ENCODE measurements at places on chromosomes 2 and 18.
A peak's percentile ranks its signal among the peaks of the same experiment; 100 is the strongest.

DNA sequence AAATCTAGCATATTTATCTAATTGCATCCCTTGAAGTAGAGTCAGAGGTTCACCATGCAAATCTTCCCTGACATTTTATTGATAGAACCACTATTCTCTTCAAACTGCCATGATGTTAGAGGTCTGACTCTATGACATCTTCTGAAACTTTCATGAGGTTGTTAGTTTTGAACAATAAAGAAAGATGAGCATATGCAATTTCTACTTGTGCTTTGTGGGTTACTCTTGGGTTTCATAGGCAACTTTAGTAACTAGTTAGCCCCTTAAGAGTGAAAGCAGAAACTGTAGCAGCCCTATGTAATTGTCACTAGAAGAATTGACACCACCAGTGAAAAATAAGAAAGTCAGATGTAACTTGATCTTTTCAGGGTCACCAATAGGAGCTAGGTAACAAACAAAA lies 53.1 kb upstream of the ZEB2 start:
- DNase-seq: no peak

DNA sequence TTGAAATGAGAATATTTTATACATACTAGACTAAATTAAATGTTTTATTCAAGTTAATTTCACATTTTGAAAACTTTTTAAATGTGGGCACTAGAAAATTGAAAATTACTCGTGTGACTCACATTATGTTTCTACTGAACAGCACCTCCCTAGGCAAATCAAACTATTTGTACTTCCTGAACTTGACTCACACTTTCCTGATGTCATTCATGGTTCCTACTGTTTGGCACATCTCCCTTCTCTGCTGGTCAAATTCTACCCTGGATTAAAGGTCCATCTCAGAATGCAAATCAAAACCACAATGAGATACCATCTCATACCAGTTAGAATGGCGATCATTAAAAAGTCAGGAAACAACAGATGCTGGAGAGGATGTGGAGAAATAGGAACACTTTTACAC lies 16.7 kb downstream of the LHCGR start:
- no peak for DNase-seq

DNA sequence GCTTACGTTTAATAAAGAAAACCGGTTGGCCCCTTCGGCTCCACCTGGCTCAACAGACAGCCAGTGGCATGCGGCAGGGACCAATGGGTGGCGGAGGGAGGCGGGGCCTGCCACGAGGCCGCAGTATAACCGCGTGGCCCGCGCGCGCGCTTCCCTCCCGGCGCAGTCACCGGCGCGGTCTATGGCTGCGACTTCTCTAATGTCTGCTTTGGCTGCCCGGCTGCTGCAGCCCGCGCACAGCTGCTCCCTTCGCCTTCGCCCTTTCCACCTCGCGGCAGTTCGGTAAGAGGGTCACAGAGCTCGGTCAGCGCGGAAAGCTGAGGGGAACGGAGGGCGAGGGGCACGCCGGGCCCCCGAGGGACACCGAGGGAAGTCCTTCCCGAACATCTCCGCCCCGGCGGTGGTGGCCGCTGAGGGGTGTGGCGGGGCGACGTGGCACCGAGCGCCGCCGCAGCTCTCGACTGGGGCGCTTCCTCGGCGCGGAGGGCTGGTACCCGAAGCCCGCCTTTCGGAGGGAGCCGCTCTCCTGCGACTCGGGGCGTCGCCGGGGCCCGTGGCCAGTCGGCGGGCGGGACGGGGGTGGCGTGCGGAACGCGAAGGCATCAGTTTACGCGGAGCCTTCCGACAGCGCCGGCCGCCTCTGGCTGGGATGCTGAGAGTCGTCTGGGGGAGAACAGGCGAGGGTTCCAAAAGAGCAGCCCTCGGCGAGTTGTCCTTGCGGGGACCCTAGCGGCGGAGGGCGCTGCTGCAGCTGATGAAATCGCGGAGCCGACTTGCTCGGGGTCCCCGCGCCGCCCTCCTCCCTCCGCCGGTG lies at the start of gene MTHFD2:
MTHFD2 (plus strand) TSS at position 155 of the 814 bp plus-strand sequence; CDS start at position 182, 27 bp downstream.
- peak; percentile 96 for DNase-seq

DNA sequence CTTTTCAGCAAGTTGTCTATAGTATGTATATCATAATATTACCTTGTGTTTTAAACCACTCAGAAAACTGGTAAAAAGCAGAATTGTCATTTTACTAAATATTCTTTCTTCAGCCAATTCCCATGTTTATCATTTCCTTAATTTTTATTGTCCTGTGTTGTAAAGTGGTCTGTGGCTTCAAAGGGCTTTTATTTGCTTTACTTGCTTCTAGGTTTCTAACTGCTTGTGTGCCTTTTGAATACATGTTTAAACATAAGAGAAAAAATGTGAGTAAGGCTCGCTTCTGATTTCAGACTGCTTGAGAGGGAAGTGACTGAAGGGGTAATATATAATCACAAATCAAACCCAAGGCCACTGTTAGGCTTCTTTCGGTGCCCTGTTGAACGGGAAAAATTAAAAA lies 407.5 kb upstream of the NRP2 start:
- DNase-seq: no peak

DNA sequence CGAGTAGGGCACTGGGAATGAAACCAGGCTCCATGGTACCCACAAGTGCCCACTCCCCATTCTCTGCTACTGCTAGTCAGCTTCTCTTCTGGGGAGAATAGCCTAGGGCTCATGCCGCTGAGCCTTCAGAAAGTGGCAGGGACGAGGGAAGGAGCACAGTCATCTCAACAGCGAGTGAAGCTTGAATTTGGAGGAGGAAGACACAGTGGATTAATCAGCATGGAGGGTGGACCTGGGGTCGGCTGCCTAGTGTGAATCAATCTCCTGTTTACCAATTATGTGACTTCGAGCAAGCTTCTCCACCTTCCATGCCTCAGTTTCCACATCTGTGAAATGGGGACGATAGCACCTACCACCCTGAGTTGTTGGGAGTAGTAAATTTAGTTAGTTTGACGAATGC lies 157.0 kb downstream of the SEPTIN10 start:
- no peak for DNase-seq

GRCh38 chr2:74232426-74232825 lies 34.0 kb downstream of the MTHFD2 start:
- DNase-seq: no peak

- DNase-seq: no peak
Observed at GRCh38 chr2:7523481-7524120, 606.4 kb downstream of the RNF144A start.

DNA sequence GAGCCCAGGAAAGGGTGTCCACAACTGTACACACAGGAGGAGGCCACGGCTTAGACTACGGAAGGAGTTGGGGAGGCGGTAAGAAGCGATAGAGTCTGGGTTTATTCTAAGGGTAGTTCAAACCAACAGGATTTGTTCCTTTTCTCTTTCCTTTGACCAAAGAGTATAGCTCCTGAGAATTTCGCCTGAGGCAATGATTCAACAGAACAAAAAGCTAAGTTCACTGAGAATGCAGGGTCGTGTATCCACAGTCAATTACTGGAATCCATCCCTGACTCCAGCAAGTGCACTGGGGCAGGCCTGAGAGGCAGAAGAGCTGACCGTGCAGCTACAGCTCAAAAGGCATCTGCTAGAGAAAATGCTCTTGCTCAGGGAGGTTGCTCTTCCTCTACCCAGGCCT lies 140.9 kb downstream of the TFCP2L1 start:
- no peak for DNase-seq

DNA sequence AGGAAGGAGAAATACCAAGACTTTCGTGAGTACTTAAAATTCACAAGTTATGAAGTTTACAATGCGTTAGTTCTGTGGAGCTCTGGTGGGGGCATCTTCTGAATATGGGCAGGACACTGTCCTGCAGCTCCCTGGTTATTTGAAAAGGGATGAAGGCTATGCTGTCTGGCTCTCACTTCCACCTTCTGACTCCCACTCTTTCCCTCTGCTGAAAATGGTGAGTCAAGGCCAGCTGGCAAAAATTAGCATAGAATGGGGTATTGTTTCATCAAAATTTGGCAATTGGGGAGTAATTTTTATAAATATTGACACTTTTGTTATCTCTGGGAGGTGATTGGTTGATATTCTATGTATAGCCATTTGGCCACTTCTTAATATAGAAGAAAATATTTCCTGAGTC lies 177.4 kb downstream of the PARD3B start:
- DNase-seq: no peak

DNA sequence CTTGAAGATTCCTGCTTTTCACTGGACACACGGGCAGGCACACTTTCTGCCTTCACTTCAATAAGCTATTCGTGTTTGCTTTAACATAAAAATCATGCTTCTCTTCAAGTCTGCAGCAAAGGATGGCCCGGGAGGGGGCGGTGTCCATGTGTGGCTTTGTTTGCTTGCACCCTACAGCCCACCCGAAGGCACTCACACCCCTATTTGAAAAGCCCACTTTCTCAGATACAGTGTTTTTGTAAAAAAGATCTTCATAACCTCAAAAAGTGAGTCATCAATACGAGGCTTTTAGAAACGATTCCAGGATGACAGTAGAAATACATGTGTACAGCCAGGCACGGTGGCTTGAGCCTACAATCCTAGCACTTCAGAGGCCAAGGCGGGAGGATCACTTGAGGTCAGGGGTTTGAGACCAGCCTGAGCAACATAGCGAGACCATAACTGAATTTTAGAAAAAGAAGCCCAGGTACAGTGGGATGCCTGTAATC lies 36.5 kb upstream of the HPCAL1 start:
- no peak for DNase-seq

- DNase-seq: peak; percentile 85
Observed at GRCh38 chr2:191894681-191895147, 47.8 kb upstream of the CAVIN2 start.

DNA sequence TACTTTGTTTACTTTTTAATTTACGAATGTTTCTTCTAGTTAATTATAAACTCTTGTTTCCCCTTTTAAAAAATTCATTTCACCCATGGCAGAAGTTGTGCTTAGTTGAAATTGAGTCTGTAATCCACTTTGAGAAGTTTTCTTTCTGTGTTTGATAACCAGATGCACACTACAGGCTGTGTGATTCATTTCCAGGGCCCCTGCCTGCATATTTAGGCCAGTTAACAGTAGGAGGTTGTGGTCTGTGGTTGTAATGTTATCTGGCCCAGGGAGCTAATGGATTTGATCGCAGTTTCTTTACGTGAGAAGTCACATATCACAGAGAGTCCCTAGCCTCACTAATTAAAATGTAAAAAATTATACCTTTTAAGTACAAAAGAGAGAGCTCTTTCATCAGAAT lies 3.3 kb downstream of the CDH7 start:
- peak; percentile 31 for DNase-seq

GRCh38 chr2:142030735-142031134 lies 100.1 kb downstream of the LRP1B start:
- DNase-seq: no peak

- DNase-seq: no peak
Observed at GRCh38 chr2:177589186-177589585, 196.6 kb downstream of the AGPS start.

- DNase-seq: no peak
Observed at GRCh38 chr18:51943281-51943680, 396.7 kb upstream of the DCC start.

DNA sequence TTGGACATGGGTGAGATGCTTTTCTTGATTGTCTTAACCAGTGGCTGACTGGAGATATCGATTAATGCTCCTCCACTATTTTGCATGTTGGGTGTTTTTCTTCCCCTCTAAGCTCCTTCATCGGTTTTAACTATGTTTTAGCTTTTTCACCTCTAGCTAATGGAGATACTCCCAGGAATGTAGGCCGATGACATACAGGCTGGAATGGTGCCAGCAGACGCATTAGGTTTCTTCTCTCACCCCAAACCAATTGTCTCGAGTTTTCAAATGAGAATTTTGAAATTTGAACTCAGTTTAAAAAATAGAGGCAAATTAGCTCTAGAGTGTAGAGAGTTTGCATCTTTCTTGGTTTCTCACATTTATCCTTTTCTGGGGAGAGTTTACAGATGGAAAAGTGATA lies 247.6 kb downstream of the RPRM start:
- DNase-seq: no peak

- DNase-seq: no peak
Observed at GRCh38 chr18:65620076-65620696, 130.6 kb upstream of the CDH7 start.

- DNase-seq: no peak
Observed at GRCh38 chr2:70314640-70315039, 12.8 kb upstream of the FAM136A start.

- DNase-seq: no peak
Observed at GRCh38 chr2:60213865-60214625, 339.4 kb downstream of the BCL11A start.

DNA sequence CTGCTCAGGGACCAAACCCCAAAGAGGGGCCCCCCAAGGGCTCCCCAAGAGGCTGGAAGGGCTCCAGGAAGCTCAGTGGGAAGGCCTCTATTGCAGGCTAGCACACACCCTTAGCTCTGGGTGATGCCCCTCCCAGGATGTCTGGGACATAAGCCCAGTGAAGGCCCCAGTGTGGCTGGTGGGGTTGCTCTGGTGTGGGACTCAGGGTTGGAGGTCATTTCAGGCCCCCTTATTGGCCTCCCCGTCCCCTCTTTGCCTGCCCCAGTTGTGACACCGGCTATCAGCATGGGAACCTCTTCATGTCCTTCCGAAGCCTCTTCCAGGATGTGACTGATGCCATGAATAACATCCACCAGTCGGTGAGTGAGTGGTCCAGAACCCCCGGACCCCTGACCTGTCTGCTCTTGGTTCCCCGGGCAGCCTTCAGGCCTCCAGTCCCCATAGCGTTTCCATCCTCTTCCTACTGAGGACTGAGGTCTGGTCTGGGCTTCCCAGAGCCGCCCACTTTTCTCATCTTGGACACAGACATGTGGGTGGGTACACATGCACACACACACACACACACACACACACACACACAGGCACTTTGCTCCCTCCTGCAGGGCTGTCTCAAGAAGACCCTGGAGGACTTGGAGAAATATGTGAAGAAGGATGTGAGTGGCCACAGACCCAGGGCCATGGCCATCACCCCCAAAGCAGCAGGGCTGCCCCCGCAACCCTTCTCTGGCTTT lies 2.2 kb downstream of the NT5DC4 start:
- no peak for DNase-seq

DNA sequence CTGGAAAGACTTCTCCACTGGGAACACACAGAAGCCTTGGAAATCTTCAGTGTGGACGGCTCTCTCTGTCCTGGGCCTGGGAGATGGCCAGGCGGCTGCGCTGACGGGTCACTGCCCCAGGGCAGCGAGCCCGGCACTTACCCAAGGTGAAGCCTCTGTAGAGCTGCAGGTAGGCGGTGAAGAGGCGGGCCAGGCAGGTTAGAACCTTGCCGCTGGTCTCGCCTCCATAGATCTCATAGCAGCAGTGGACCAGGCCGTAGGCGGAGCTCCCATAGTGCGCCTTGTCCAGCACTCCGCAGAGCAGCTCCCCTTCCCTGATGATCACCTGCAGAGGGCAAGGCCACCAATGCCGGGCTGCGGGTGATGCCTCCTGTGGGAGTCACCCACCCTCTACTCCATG lies 53.0 kb downstream of the POLR1A start:
- no peak for DNase-seq

GRCh38 chr2:85329181-85329651 lies 1.4 kb upstream of the TGOLN2 start:
- no peak for DNase-seq
